Pons (tissue), 1 donor: ENCODE measurements at places on chromosomes 5 and 9.

- DNase-seq = no peak
Observed at GRCh38 chr5:142400415-142400814, 75.6 kb upstream of the SPRY4 start.

- DNase-seq = no peak
Observed at GRCh38 chr9:114229295-114229694, 74.0 kb downstream of the COL27A1 start.

DNA sequence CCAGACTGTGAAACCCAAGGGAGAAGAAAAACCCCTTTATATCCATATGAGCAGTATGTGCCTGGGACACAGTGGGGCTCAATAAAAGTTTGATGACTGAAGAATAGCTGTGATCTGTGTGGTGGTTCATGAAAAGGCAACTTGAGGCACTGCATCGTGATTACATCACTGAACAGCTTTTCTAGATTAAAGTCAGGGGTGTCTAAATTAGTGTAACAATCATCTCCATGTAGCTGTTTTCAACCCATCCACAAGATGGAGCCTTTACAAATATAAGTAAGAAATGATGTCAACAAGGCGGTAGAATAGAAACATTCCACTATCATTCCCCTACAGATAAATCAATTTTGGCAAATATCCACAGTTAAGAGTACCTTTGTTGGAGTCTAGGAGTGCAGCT is 55.5 kb downstream of the PRRC1 start:
- DNase-seq = no peak

GRCh38 chr9:2613730-2614271 is 7.8 kb upstream of the VLDLR start:
- DNase-seq = no peak

DNA sequence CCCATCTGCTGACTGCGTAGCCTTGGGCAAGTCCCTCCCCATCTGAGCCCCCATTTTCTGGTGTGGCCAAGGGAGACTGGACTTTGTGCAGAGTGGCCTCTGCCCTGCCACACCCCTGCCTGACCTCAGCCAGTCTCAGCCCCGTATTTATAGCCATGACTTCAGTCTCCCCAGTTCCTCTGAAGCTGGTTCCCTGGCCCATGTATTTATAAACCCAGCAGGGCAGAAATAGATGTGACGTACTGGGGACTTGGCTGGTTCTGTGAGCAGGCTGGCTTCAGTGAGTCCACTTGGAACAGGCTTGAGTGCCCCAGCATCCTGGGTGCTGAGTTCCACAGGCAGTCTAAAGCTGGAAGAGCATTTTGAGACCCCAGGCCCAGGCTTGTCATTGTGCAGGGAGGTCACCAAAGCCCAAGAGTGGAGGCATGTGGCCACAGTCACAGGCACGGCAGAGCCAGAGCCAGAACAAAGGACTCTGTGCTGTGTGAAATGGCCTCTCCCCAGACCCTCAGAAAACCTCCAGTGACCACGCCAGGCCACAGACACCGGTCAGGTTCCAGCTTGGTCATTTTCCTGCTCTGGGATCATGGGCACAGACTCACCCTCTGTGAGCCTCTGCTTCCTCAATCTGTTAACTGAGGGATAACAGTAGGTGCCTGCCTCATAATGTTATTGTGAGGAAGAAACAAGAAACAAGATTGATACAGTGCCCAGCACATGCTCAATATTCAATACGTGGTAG is 30.4 kb upstream of the SYNPO start:
- DNase-seq = peak; percentile 60

GRCh38 chr5:16970826-16971225 is 34.7 kb upstream of the MYO10 start:
- no peak for DNase-seq

DNA sequence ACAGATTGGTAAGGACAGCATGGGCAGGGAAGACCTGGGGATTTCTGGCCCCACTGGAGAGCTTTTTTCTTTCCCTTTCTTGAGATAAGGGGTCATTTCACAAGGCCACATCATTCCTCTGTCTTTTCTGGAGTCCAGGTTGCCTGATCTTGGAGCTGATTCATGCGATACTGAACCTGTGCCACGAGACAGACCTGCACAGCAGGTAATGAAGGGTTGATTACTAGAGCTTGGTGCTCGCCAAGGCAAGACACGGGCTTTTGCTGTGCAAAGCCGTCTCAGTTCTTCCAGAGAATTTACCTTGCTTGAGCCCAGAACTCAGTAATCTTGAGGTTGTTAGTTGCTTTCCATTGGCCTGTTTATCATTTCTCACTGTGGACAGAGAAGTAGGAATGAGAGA is 39.2 kb downstream of the NUP188 start:
- no peak for DNase-seq
